CD4-positive, CD25-positive, alpha-beta regulatory T cell (primary cell): ENCODE measurements at places on chromosomes 1 and 21.
A peak's percentile ranks its signal among the peaks of the same experiment; 100 is the strongest.

- H3K27me3 ChIP-seq, result no peaks in the 10 kb centered on the region
- peaks cover 6% of the 10 kb centered on the region for H3K36me3 ChIP-seq
- no peak overlapping the region for H3K4me3 ChIP-seq
These were observed 86.1 kb downstream of the TGFBR3 start for GRCh38 chr1:91799863-91800262.

- no peak for DNase-seq
- H3K36me3 ChIP-seq, result no peaks in the 10 kb centered on the region
- H3K4me1 ChIP-seq, result no peaks in the 10 kb centered on the region
- H3K27me3 ChIP-seq, result no peaks in the 10 kb centered on the region
These were observed 102.8 kb downstream of the CDC7 start for GRCh38 chr1:91603409-91603808.

DNA sequence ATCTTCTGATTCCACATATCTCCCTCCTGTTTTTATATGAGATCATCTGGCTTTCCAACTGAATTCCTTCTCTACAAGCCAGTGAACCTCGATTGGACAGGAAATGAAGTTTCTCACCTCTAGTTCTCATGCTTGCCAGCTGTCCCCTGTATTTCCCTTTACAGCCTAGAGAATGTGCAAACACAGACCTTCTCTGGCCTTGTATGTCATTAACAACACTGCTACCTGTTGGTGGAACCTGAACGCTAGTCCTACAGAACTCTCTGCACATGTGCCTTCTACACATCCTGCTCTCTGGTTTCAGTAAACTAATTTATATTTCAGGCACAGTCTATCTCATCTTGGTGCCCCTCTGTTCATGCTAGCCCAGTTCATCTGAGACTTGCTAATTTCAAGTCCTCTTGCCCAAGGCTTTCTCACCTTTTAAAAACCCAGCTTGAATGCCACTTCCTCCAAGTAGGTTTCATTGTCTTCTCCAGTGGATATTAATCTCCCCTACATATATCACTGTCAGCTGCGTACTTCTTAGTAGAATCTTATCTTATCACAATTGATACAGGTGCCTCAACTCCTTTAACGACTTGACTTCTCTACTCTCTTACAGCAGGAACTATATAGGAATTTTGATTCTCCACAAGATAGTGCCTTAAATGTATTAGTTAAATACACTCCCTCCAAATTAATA lies 549.9 kb downstream of the PLPP3 start:
- no peaks in the 10 kb centered on the region for H3K27me3 ChIP-seq
- DNase-seq, result no peak
- no peak overlapping the region for H3K27ac ChIP-seq

DNA sequence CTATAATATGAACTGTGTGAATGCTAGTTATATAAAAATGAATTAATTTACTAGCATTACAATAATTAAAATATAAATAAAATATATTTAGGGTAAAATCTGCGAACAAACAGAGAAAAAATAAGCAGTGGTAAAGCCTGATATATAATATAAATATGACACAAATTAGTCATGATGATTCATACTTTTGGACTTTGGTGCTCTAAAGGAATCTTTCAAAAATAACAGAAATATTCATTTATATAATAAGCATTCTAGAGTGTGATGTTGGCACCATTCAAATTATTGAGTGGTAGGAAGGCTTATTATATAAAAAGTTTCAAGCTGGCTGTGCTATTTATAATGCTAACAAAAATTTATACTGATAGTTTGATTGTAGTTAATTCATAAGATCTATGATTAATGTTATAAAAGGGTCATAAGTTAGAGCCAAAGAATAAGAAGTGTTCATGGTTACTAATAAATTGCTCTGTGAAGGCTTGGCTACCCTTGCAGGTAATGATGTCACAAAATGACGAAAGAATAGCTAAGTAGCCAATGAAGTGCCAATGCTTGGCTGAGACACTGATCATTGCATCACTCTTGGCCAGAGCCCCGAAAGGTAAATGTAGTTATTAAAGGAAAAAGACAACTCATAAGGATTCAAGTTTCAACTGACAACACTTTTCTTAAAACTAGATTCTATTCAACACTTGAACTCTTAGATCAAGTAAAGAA lies 108.7 kb downstream of the USH2A start:
- H3K4me3 ChIP-seq, result no peak overlapping the region
- no peak for DNase-seq
- no peaks in the 10 kb centered on the region for H3K36me3 ChIP-seq
- H3K27me3 ChIP-seq, result no peaks in the 10 kb centered on the region
- H3K4me1 ChIP-seq, result no peaks in the 10 kb centered on the region
- no peak overlapping the region for H3K27ac ChIP-seq

- no peak overlapping the region for H3K27ac ChIP-seq
- no peak for DNase-seq
- H3K4me3 ChIP-seq, result no peak overlapping the region
- H3K27me3 ChIP-seq, result no peaks in the 10 kb centered on the region
- no peaks in the 10 kb centered on the region for H3K36me3 ChIP-seq
These were observed 68.5 kb downstream of the GPATCH2 start for GRCh38 chr1:217562229-217562878.

- H3K4me1 ChIP-seq, result peaks cover 4% of the 10 kb centered on the region
- H3K27ac ChIP-seq, result no peak overlapping the region
These were observed 43.1 kb downstream of the FOXO6 start for GRCh38 chr1:41404308-41404761.

DNA sequence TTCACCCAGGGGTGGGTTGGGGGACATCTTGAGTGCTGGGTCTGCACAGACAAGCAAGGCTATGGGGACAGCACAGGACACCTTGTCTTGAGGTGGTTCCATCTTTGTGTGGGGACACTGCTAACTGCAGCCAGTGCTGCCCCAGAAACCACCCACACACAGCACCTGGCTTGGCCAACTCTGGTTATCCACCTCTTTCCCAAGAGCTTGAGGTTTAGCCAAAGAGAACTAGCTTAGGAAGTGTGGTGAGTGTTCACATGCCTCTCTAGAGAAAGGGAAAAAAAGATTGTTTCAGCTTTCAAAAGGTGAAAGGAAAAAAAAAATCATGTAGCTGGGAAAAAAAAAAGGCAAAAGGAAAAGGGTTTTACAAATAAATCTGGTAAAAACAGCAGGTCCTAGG lies 32.4 kb downstream of the BCAR3 start:
- H3K36me3 ChIP-seq, result no peaks in the 10 kb centered on the region
- H3K4me3 ChIP-seq, result no peak overlapping the region
- H3K4me1 ChIP-seq, result no peaks in the 10 kb centered on the region
- H3K27me3 ChIP-seq, result no peaks in the 10 kb centered on the region

DNA sequence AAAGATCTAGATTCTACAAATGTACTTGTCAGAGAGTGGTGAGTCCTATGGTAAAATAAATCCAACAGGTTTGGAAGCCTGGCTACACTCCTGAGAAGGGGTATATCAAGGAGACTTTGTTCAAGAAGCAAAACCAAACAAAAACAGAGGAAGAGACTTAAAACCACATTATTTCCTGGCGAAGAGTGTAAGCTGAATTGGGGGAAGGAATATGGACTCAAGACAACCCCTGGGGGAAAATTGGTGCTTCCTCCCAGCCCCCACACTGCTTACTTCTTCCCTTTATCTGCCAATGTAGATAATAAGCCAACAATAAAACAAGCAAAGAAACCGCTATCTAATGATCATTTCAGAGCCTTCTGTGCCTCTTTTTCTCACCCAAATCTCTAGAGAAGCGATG lies 48.4 kb upstream of the ZBTB18 start:
- H3K4me1 ChIP-seq, result peaks cover 6% of the 10 kb centered on the region
- no peak for DNase-seq
- no peak overlapping the region for H3K27ac ChIP-seq
- no peaks in the 10 kb centered on the region for H3K36me3 ChIP-seq

GRCh38 chr1:231431665-231432415 lies 9.8 kb upstream of the EGLN1 start:
- H3K27ac ChIP-seq, result no peak overlapping the region
- peaks cover 2% of the 10 kb centered on the region for H3K27me3 ChIP-seq
- no peak for DNase-seq
- no peak overlapping the region for H3K4me3 ChIP-seq
- H3K36me3 ChIP-seq, result no peaks in the 10 kb centered on the region
- no peaks in the 10 kb centered on the region for H3K4me1 ChIP-seq

DNA sequence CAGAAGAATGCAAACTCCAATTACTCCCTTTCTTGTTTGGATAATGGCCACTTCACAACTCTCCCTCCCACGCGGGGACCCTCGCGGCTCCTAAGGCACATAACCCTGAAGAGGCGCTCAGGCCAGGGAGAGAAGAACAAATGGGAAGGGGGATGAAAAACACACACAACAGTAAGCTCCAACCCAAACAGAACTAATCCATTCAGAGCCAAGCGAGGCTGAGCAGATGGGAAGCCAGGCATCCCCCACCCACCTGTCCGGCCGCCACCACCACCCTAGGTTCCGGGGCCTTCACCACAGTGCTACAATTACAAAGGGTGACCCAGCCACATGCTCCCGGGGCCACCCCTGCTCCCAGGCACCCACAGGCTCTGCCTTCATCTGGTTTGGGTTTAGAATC lies 101.5 kb downstream of the MRPL37 start:
- H3K27me3 ChIP-seq, result no peaks in the 10 kb centered on the region
- H3K36me3 ChIP-seq, result no peaks in the 10 kb centered on the region
- H3K4me3 ChIP-seq, result no peak overlapping the region
- H3K27ac ChIP-seq, result no peak overlapping the region
- H3K4me1 ChIP-seq, result peaks cover 12% of the 10 kb centered on the region

GRCh38 chr1:86382878-86383277 lies 13.2 kb downstream of the ODF2L start:
- H3K27me3 ChIP-seq, result no peaks in the 10 kb centered on the region
- peaks cover 2% of the 10 kb centered on the region for H3K36me3 ChIP-seq
- DNase-seq, result peak; percentile 12
- H3K27ac ChIP-seq, result no peak overlapping the region

- DNase-seq, result no peak
- H3K36me3 ChIP-seq, result no peaks in the 10 kb centered on the region
- H3K27me3 ChIP-seq, result peaks cover 29% of the 10 kb centered on the region
- no peak within 1 kb of the TSS for H3K27ac ChIP-seq
- peaks cover 8% of the 10 kb centered on the region for H3K4me1 ChIP-seq
These were observed at the start of gene PLPPR5 for GRCh38 chr1:99004861-99005442. Gene PLPPR5, minus strand, starts transcription at chr1:99004861. Its CDS starts 190 bp downstream, at chr1:99004671.

GRCh38 chr1:178263341-178263740 lies 169.4 kb downstream of the RASAL2 start:
- no peak overlapping the region for H3K4me3 ChIP-seq
- H3K27me3 ChIP-seq, result no peaks in the 10 kb centered on the region
- DNase-seq, result no peak
- no peaks in the 10 kb centered on the region for H3K36me3 ChIP-seq
- no peak overlapping the region for H3K27ac ChIP-seq

DNA sequence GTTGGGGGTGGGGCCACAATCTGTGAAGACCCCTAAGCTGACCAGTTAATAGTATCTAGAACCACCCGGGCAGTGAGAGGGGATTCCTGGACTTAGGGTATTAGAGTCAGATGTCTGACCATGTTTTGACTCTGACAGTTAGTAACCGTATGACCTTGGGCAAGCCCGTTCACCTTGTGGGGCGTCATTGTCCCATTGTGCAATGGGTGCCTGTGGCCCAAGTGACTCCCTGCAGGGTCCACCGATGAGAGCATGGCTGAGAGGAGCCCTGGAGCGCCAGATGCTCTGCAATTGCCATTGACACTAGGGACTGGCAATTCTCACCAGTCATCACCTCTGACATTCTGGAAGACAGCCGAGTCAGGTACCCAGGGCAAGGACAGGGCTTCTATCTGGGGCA lies 225.9 kb upstream of the CSF3R start:
- no peak overlapping the region for H3K4me3 ChIP-seq
- H3K27ac ChIP-seq, result no peak overlapping the region
- H3K36me3 ChIP-seq, result no peaks in the 10 kb centered on the region
- no peak for DNase-seq
- peaks cover 4% of the 10 kb centered on the region for H3K27me3 ChIP-seq

GRCh38 chr21:34875830-34876229 lies 173.3 kb downstream of the RUNX1 start:
- peak overlapping the region; percentile 1 for H3K27ac ChIP-seq
- no peaks in the 10 kb centered on the region for H3K4me1 ChIP-seq
- H3K4me3 ChIP-seq, result no peak overlapping the region
- peaks cover 63% of the 10 kb centered on the region for H3K36me3 ChIP-seq
- H3K27me3 ChIP-seq, result no peaks in the 10 kb centered on the region

DNA sequence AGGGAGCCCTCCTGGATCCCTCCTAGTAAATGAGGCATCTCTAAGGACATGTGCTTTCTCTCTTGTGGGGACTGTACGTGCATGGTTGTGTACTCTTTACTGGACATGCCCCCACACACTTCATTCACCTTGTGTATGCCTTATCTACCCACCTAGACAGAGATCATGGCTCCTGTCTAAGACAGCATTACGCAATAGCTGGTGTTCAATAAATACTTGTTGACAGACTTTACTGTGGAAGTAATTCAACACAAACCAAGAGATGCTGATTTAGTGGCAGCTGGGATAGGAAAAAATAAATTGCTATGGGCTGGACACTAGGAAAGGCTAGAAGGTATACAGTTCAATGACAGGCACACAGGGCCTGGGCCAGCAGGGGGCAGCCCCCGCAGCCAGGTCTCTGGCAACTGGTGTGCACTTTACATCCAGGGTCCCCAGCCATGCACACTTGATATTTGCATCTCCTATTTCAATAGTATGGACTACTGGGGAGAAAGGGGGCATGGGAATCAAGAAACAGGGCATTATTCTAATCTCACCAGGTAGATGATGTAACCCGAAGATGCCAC lies 24.2 kb downstream of the TRABD2B start:
- no peak overlapping the region for H3K4me3 ChIP-seq
- peaks cover 5% of the 10 kb centered on the region for H3K27me3 ChIP-seq
- no peak overlapping the region for H3K27ac ChIP-seq
- no peaks in the 10 kb centered on the region for H3K4me1 ChIP-seq
- H3K36me3 ChIP-seq, result no peaks in the 10 kb centered on the region
- no peak for DNase-seq

- no peak overlapping the region for H3K4me3 ChIP-seq
- H3K27ac ChIP-seq, result no peak overlapping the region
- H3K36me3 ChIP-seq, result no peaks in the 10 kb centered on the region
These were observed 4.2 kb upstream of the RRP1 start for GRCh38 chr21:43785134-43785533.
